ENCODE measurements at places on chromosomes 12 and 14.
A peak's percentile ranks its signal among the peaks of the same experiment; 100 is the strongest.

GRCh38 chr12:59587710-59588109, 8.1 kb upstream of the SLC16A7 start:
- no peak for DNase-seq

DNA sequence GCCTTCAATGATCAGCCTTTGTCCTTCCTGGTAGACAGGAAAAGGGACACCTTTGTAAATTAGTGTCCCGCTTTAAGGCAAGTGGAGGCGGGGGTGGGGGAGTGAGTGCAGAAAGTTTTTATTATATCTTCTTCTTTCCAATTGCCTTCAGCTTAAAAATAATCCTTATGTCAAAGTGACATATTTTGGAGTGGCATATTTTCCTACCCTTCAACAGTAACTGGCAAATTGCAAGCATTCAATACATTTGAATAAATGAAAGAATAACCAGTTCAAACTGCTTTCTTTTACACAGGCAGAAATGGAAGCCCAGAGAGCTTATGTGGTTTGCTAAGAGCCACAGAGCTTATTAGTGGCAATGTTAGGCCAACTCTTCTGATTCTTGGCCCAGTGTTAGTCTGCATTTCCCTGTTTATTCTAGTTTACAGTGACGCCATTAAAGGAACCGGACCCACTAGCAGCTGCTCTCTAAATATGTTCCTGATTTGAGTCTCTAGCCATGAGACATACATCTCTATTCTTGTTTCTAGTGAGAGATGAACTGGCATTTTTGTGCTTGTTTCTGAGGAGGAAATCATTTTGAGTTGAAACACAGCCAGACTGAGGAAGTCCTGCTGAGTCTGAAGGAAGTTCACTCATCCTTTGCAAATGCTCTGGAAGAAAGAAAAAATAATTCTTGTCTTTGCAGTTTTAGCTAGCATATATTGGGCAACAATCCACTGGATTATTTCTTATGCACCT, 468.7 kb downstream of the NOVA1 start:
- DNase-seq: no peak

DNA sequence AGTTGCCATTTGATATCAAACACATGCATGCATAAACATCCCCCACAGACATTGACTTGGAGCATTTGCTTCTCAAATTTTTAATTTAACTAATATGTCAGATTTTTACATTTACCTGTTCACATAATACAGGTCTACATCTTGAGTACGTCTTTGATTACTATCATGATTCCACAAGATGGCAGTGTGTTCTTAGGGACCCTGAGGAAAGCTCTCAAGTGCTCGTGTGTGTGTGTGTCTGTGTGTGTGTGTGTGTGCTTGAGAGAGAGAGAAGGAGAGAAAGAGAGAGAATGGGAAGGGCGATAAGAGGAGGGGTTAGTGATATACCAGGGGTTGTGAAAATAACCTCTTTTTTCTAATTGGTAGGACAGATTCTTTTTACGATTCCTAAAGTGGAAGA, 167.1 kb upstream of the OR4E1 start:
- no peak for DNase-seq

DNA sequence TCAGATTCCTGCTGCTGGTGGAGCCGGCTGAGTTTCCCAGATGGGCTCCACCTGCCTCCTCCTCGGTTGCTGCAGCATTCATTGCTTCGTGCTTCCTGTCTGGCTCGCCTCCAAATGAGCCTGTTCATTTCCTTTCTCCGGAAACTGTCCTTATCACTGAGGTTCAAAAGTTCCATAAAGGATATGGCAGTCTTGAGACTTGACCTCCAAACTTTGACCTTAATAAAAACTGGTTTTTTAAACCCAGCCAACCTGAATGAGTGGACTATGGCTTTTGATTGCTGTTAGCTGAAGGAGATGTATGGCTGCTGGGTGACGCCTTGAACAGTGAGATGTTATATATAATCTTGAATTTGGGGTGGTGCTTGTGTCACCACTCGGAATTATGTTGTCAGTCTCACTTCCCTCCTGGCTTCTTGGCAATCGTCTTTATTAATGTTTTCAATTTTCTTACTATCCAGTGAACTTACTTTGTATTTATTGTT, 62.7 kb downstream of the RASSF3 start:
- DNase-seq: no peak

DNA sequence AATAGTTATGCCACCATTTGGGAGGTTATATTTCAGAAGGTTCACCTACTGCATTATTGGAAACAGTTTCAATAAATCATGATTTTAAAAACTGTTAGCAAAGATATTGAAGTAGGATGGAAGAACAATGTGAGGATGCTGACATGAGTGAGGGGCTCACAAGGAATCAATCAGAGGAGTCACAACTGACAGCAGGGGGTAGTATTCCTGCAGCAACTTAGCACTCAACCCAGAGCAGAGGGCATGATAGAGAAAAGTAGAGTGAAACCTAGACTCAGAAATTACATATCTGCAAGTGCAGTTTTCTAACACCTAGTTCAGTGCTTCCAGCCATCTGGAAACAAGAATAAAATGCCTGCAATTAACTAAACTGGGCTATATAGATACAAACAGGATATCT, 772.5 kb upstream of the USP15 start:
- DNase-seq: no peak

- no peak for DNase-seq
Measured at GRCh38 chr14:105029402-105029801, 8.5 kb upstream of the CDCA4 start.

- peak; percentile 9 for DNase-seq
Measured at GRCh38 chr12:112992541-112993398, 14.5 kb downstream of the OAS2 start.

DNA sequence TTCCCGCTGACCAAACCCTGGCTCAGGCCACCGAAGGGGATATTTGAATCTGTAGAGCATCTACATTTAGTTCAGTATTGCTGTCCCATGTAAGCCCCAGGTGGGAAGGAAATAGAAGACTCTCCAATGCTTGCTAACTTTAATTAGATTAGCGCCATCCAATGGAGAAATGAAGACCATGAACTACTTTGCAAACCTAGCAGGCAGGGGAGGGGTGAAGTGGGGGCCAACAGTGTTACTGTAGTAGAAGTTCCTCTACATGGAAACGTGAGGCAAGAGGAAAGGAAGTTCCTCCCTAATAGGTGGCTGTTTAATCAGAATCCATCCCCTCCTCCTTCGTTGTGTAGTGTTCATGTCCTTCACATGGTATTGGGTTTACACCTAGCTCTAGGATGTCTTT, 9.3 kb upstream of the DENND5B start:
- no peak for DNase-seq

DNA sequence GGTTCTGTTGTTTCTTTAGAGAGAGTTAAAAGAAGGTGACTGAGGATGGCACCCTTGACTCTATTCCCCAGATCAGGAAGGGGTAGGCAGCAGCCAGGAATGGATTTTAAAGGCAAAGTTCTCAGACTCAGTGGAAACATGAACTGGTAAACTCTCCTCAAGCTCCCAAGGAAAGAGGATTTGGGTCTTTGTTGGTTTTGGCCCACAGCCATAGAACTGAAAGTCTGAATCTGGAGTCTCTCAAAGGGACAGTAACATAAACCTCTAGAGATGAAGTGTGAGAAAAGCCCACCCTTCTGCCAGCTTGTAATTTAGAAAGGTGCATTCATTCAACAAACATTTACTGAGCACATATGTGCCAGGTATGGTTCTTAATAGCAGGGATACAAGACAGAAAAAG, 28.6 kb upstream of the BLTP3B start:
- DNase-seq: no peak

- no peak for DNase-seq
Measured at GRCh38 chr14:54627219-54627539, 60.3 kb downstream of the SAMD4A start.

DNA sequence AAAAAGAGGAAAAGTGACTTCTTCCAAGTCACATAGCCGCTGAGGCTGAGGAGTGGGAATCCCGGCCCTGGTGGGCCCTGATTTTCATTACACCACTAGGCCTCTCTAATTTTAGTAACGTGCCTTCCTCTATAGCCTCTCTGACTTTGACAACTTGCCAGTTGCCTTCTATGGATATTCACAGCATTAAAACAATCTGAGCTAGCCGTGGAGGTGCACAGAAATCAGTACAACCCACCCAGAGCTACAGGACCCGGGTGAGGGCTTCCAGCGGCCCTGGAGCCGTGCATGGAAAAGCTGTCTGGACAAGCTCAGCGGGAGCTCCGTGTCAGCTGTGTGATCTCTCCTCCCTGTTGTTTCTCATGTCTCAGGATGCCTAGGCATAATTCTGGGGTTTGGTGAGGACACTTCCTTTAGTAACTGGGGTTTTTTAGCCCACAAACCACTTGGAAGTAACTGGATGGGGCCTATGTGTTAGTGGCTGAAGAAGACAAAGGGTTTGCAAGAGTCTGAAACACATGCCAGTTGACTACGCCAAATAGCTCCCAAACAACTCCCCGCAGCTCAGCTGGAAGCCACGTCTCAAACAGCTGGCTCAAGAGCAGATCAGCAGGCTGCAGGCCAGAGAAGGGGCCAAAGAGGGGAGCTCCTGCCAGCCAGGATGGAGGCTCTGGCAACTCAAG, 53.0 kb downstream of the SSH1 start:
- no peak for DNase-seq

DNA sequence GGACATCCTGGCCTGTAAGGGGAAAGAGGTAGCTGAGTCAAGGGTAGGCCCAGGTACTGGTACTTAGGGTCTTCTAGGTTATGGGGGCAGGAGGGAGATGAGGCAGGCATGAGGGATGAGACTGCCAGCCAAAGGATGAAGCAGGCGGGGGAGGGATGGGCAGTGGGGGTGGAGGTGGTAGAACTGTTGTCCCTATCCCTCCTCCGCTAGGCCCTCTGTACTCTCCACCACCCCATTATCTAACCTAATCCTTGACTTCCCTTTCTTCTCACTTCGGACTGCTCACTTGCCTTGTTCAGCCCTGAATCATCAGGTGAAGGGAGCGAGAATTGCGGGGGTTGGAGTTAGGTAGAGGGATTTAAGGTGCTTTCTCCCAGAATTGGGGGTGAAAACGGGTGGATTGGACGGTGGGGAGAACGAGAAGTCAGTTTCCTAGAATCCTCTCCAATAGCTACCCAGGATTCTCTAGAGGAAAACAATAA, 562 bp downstream of the PAN2 start:
- DNase-seq: no peak

DNA sequence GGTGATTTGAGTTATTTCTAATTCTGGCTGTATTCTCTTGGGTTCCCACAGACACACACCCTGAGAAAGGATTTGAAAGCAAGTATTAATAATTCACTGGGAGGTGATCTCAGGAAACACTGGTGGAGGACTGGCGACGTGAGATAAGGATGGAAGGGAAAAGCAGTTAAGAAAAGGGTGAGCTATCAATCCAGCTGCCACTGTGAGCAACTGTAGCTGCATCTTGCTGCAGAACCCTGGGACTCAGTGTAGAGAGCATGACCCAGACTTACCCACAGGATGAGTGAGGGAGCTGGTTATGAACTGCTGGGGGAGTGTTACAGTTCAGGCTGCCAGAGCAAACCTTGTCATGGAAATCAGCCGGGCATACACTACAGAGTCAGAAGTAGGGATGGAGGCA, 71.9 kb downstream of the RESF1 start:
- no peak for DNase-seq

GRCh38 chr14:65015391-65015790, 28.7 kb downstream of the FNTB start:
- no peak for DNase-seq

All from activated T-helper 1 cell treated with anti-CD3 and anti-CD28 coated beads, Interleukin-2, amount 50 U/mL, for 16 hours (primary cell).